ENCODE measurements at places on chromosomes 11 and 22. TPM values are rescaled to one million over a fixed set of nuclear protein-coding genes. Genes with fewer than 3 reads are reported as not detected.

DNA sequence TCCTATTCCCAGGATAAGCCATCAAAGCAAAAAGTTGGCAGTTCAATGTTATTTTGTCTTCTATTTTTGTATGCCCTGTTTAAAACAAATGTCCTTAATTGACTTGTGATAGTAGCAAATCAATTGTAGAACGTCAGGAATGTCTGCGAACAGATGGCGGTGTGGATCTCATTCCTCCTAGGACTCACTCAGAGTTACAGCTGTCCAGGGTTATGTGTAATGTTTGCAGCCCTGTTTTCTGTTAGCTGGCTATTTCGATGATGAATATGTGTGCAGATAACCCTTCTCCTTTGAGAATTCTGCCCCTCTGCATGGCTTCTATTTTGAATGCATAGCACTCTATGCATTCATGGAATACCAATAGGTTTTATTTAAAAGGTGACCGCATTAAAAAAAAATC lies 1248.0 kb upstream of the CNTN5 start:
- no peaks in the 10 kb centered on the region for H3K27me3 ChIP-seq
- no peaks in the 10 kb centered on the region for H3K36me3 ChIP-seq
- H3K4me3 ChIP-seq, result no peak overlapping the region
- H3K27ac ChIP-seq, result no peak overlapping the region

DNA sequence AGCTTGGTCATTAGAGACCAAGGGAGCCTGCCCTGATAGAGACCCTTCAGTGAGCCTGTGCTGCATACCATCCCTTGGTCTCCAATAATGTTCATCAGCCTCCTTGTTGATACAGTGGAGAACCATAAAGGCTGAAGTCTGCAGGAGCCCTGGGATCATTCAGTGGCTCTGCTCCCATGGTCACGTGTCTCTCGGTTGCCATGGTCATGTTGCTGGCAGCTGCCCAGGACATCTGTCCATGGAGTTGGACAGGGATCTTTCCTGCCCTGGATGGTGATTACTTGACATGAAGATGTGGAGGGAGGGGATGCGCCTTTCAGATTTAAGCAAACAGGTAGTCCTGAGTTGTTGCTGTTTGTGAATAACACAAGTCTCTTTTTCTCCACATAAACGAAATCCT lies 38.2 kb downstream of the CYB5R2 start:
- peaks cover 43% of the 10 kb centered on the region for H3K36me3 ChIP-seq
- peaks cover 3% of the 10 kb centered on the region for H3K4me1 ChIP-seq
- no peaks in the 10 kb centered on the region for H3K27me3 ChIP-seq
- no peak overlapping the region for H3K4me3 ChIP-seq

DNA sequence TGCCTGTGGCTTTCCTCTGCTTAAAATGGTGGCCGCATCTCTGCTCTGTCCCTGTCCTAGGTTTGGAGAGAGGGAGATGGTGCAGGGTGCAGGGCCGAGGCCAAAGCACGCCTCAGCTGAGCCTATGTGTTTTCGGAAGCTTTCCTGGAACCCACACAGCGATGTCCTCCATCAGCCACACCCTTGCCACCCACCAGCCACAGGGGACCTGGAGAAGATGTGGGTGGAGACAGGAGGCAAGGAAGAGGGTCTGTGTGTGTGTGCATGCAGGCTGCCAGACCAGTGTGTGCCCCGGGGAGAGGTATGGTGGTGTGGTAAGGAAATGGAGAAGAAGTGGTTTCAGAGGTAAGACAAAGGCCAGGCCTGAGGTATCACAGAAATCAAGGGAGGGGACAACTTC lies 155.7 kb downstream of the TBC1D22A start:
- H3K27ac ChIP-seq, result no peak overlapping the region
- DNase-seq, result no peak
- H3K36me3 ChIP-seq, result peaks cover 15% of the 10 kb centered on the region
- no peak overlapping the region for H3K4me3 ChIP-seq
- H3K27me3 ChIP-seq, result no peaks in the 10 kb centered on the region

GRCh38 chr11:95563173-95563572 lies 226.4 kb downstream of the FAM76B start:
- no peak overlapping the region for H3K27ac ChIP-seq
- H3K27me3 ChIP-seq, result no peaks in the 10 kb centered on the region

Gene DSCAML1
- 0.13 TPM for total RNA-seq

DNA sequence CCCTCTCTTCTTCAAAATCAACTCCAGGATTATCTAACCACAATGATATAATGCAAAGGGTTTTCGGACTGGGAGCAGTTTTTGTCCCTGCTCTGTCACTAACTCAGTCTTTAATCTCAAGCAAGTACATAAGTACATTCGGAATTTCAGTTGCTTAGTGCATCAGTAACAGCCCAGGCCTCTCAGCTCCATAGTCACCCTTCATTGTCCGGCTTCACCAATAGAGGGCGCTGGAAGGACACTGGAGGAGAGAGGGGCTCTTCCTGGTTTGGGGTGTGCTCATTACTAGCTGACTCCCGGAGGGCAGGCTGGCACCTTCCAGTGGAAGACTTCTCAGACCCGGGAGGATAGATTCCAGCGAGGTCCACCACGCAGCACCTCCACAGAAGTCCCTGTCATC lies 90.4 kb upstream of the PDGFD start:
- no peak overlapping the region for H3K27ac ChIP-seq
- H3K36me3 ChIP-seq, result no peaks in the 10 kb centered on the region
- DNase-seq, result no peak
- H3K4me3 ChIP-seq, result no peak overlapping the region
- peaks cover 4% of the 10 kb centered on the region for H3K27me3 ChIP-seq

GRCh38 chr11:69533296-69534165 lies 52.1 kb downstream of the LINC01488 start:
- no peak overlapping the region for H3K4me3 ChIP-seq
- H3K36me3 ChIP-seq, result no peaks in the 10 kb centered on the region
- H3K4me1 ChIP-seq, result peaks cover 6% of the 10 kb centered on the region
- DNase-seq, result no peak

Gene SULT4A1
- not detected for total RNA-seq

GRCh38 chr11:9015677-9016076 lies 11.9 kb upstream of the NRIP3 start:
- no peak overlapping the region for H3K4me3 ChIP-seq
- H3K27me3 ChIP-seq, result no peaks in the 10 kb centered on the region
- peak; percentile 31 for DNase-seq
- H3K36me3 ChIP-seq, result no peaks in the 10 kb centered on the region
- H3K4me1 ChIP-seq, result no peaks in the 10 kb centered on the region
- H3K27ac ChIP-seq, result no peak overlapping the region

Gene UCP3
- 1.1 TPM for total RNA-seq

Gene CEP164
- 24.7 TPM for total RNA-seq

- no peak overlapping the region for H3K4me3 ChIP-seq
- no peak for DNase-seq
- H3K36me3 ChIP-seq, result no peaks in the 10 kb centered on the region
- no peak overlapping the region for H3K27ac ChIP-seq
- no peaks in the 10 kb centered on the region for H3K4me1 ChIP-seq
- H3K27me3 ChIP-seq, result no peaks in the 10 kb centered on the region
These were observed 605.7 kb downstream of the INSC start for GRCh38 chr11:15720460-15720859.

GRCh38 chr11:120974466-120974865 lies 49.4 kb upstream of the TBCEL start:
- H3K27me3 ChIP-seq, result no peaks in the 10 kb centered on the region
- H3K4me3 ChIP-seq, result no peak overlapping the region
- no peak overlapping the region for H3K27ac ChIP-seq
- H3K36me3 ChIP-seq, result no peaks in the 10 kb centered on the region

Gene DEUP1
- not detected for total RNA-seq

- H3K36me3 ChIP-seq, result no peaks in the 10 kb centered on the region
- no peak for DNase-seq
- H3K27me3 ChIP-seq, result no peaks in the 10 kb centered on the region
- no peaks in the 10 kb centered on the region for H3K4me1 ChIP-seq
- H3K4me3 ChIP-seq, result no peak overlapping the region
- no peak overlapping the region for H3K27ac ChIP-seq
These were observed 43.7 kb upstream of the ISX start for GRCh38 chr22:35022291-35022690.

Gene SLC17A6
- total RNA-seq, result not detected

Gene HMOX1
- 20.2 TPM for total RNA-seq

- no peak for DNase-seq
- no peak overlapping the region for H3K4me3 ChIP-seq
- no peaks in the 10 kb centered on the region for H3K27me3 ChIP-seq
- peaks cover 4% of the 10 kb centered on the region for H3K4me1 ChIP-seq
- no peak overlapping the region for H3K27ac ChIP-seq
- no peaks in the 10 kb centered on the region for H3K36me3 ChIP-seq
These were observed 30.9 kb downstream of the CHEK2 start for GRCh38 chr22:28710576-28711191.

Gene CYTH4
- 26.0 TPM for total RNA-seq

DNA sequence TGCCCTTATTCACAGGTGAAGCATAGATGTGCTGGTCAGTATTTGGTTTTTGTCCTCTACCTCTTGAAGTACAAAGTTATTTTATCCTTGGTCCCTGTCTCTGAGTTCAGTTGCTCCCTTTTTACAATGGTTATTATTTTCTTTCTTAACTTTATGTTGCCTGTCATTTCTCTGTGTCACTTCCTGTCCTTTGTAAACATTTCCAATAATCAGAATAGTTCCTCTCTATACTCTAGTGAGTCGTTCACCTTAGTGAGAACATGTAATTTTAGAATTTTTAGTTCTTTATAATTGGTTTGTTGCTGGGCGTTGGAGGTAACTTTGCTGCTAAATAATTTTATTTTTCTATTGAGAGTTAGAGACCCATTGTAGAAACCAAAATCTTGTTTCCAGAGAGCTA lies 16.0 kb downstream of the CSTPP1 start:
- H3K4me1 ChIP-seq, result no peaks in the 10 kb centered on the region
- H3K4me3 ChIP-seq, result no peak overlapping the region
- no peaks in the 10 kb centered on the region for H3K27me3 ChIP-seq
- no peak overlapping the region for H3K27ac ChIP-seq
- DNase-seq, result no peak
- H3K36me3 ChIP-seq, result no peaks in the 10 kb centered on the region

DNA sequence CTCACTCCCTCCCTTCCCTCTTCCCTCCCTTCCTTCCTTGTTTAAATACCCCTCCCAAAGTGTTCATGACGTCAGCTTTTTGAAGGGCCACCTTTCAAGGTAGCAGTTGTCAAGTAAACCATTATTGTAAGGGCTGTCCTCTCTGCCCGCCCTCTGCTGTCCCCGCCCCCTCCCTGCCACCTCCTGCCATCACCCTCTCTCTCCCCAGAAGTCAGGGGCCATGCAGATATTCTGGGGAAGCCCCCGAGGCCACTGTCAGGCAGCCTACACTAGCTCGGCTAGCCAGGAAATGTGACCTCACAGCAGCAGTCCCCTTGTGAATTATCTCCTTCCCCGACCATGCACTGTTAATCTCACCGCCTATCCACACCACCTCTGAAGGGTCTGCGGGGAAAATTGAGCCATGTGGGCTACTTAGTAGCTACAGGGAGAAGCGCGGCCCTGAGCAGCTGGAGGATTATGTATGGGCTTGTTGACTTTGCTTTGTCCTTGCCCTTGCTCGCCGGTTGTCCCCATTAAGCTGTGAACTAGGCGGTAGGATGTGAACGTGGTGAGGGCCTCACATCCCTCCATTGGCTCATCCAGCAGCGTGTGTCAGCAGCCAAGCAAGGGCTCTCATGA lies 42.1 kb upstream of the ATXN10 start:
- H3K27ac ChIP-seq, result no peak overlapping the region
- no peaks in the 10 kb centered on the region for H3K36me3 ChIP-seq
- no peak for DNase-seq

Gene RAB36
- 1.0 TPM for total RNA-seq

Gene DGCR6
- total RNA-seq, result 0.13 TPM

GRCh38 chr22:39254789-39255298 lies 10.1 kb upstream of the PDGFB start:
- peaks cover 36% of the 10 kb centered on the region for H3K4me1 ChIP-seq
- no peaks in the 10 kb centered on the region for H3K36me3 ChIP-seq
- peak; percentile 41 for DNase-seq
- H3K27ac ChIP-seq, result peak overlapping the region; percentile 90
- no peak overlapping the region for H3K4me3 ChIP-seq
- no peaks in the 10 kb centered on the region for H3K27me3 ChIP-seq

DNA sequence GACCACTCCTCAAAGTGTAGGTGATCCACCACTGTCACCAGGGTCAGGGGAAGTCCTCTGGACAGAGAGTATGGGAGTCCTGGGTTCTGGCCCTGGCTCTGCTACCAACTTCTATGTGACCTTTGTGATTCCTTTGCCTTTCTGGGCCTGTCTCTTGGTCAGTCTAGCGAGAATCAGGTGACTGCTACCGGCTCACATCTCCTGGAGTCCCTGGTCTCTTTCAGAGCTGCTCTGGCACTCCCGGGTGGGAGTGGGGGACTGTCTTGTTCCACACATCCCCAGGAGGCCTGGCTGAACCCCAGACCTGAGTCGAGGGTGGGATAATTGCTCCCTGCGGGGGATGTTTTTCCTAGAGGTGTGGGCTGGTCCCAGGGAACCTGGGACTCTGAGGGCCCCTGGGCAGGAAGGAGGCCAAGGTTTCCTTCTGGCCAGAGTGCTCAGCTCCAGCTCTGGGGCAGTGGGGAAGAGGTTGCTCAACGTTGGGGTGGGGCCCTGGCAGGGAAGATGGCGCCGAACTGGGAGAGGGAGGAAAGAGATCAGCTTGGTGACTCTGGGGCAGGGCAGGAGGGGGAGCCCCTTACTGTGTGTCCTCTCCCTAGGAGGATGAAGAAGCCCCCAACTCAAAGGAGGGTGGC lies 2.1 kb downstream of the SOX10 start:
- no peaks in the 10 kb centered on the region for H3K36me3 ChIP-seq
- DNase-seq, result no peak
- H3K27me3 ChIP-seq, result no peaks in the 10 kb centered on the region
- no peaks in the 10 kb centered on the region for H3K4me1 ChIP-seq
- no peak overlapping the region for H3K4me3 ChIP-seq
- no peak overlapping the region for H3K27ac ChIP-seq

Gene PRDM11
- total RNA-seq, result 1.9 TPM

Gene SPON1
- 0.19 TPM for total RNA-seq

Gene ME3
- 0.08 TPM for total RNA-seq

Gene FOLR3
- not detected for total RNA-seq

Gene TPH1
- total RNA-seq, result 0.23 TPM

DNA sequence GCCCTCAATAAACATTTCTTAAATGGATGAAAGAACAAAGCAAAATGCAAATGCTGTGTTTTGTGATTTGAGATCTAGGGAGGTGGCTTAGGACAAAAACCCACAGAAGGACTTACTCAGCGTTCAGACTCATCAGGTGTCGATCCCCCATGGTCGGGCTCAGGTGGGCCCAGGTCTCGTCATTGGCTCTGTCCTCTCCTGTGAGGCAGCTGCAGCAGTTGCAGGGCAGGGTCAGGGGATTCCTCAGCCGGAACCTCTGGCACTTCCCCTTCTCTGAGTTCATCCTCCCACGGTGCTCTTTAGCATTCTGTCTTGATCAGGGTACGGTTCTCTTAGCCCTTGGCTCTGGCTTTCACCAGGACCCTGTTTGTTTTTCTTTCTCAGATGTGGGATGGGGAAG lies 14.0 kb upstream of the ACR start:
- H3K27me3 ChIP-seq, result no peaks in the 10 kb centered on the region
- no peak overlapping the region for H3K4me3 ChIP-seq
- H3K36me3 ChIP-seq, result no peaks in the 10 kb centered on the region

DNA sequence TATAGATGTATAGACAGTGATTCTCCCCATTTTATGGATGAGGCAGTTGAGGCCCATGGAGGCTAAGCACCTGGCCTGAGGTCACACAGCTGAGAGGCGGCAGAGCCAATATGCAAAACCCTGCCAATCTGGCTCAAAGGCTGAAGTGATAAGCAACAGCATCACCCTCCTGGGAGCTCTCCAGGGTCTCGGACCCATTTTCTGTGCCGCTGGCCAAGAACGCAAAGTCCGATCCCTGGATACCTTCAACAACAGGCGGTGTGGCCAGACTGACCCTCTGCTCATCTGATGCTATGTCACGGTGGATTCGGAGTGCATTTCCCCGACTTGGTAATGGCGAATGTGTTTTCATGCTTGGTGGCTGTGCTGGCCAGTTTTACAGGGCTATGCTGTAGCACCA lies 595.0 kb downstream of the TBC1D22A start:
- no peak overlapping the region for H3K27ac ChIP-seq
- no peaks in the 10 kb centered on the region for H3K36me3 ChIP-seq
- H3K4me1 ChIP-seq, result no peaks in the 10 kb centered on the region
- no peaks in the 10 kb centered on the region for H3K27me3 ChIP-seq
